ENCODE measurements at places on chromosomes 11 and 22.

- DNase-seq = no peak
Observed at GRCh38 chr11:132658696-132659095, 873.6 kb downstream of the OPCML start.

DNA sequence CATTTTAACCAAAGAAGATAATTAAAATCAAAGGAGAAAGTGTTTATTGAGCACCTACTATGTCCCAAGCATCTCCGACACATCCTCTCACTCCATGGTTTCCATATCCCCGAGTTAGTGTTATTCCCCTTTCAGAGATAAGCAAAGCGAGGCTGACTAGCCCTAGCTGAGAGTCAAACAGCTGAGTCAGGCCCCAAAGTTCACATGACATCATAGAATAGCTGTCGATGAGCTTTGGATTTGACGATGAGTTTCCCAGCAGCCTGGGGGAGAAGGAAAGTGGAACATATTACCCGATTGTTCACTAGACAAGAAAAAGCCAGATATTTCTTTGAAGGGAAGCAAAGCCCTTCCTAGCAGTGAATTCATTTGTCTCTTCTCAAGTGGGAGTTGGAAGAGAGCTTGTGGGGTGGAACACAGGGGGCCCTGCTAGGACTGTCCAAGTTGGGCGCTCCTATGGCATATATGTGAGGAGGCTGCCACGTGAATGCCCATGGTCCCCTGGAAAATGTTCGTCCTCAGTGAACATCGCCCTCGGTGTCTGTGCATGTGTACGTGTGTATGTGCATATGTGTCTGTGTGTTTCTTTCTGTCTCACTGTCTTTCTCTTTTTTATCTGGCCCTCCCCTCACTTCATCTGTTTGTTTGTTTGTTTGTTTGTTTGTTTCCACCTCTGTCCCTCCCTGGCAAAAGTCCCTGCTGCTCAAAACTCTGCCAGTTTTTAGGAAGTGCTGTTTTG is 493 bp upstream of the CYTH4 start:
- DNase-seq = no peak

DNA sequence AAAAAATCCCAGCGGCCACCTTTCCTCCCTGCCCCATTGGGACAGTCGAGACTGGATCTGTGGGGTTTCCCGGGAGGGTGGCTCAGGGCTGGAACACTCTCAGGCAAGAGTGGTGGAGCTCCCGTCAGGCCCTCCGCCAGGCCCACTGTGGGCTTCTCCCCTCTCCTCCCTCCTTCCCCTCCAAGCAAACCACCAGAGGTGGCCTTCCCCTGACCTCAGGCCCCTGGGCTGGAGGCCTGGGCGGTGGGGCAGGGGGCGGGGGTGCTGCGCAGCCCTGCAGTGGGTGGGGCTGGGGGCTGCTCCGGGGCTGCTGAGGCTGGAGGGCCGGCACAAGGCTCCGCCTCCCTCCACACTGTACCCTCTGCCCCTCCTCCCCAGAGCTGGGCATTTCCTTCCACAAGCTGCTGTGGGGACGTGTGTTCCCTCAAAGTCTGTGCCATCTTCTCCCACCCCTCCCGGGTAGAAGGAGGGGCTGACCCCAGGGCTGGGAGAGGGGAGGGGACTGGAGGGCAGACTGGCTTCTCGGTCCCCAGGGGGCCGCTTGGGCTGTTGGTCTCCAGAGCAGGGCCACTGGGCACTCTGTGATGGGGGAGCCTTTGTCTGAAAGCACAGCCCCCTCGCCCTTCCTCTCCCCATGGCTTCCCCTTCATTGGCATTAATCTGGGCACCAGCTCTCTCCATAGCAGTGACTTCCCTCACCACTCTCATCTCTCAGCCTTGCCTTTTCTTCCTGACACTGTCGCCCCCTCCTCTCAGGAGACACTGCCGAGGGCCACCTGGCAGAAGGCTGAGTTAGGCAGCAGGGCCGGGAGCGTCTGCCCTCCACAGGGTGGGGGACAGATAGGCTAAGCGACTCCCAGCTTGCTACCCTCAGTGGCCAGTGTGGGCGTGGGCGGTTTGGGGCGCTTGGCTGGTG is 7.1 kb downstream of the RCOR2 start:
- no peak for DNase-seq

GRCh38 chr22:45572444-45572843 is 69.8 kb downstream of the FBLN1 start:
- no peak for DNase-seq

- DNase-seq = no peak
Observed at GRCh38 chr22:41096391-41096790, 4.0 kb downstream of the EP300 start.

- DNase-seq = no peak
Observed at GRCh38 chr11:2477254-2477653, 32.4 kb downstream of the KCNQ1 start.
